ENCODE measurements at places on chromosomes 3 and 15. TPM values are rescaled to one million over a fixed set of nuclear protein-coding genes. Genes with fewer than 3 reads are reported as not detected.

The TGM4 gene
- total RNA-seq: under 0.01 TPM

DNA sequence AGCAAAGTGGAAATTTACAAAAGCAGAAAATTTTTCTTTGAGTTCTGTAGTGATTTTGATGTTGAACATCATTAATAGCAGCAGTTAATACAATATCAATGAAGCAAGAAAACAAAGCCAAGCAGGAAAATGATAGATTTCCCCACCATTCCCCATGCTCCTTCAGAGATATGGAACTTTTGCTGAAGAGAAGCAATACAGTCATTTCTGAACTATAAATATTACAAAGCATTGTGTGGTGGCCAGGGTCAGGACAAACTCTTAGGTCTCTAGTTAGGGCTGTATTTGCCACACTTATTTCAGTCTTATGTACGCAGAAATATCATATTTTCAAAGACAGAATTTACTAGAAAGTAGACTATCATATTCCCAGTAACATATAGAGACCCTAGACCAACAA, 88.8 kb upstream of the P3H2 start:
- DNase-seq: no peak

DNA sequence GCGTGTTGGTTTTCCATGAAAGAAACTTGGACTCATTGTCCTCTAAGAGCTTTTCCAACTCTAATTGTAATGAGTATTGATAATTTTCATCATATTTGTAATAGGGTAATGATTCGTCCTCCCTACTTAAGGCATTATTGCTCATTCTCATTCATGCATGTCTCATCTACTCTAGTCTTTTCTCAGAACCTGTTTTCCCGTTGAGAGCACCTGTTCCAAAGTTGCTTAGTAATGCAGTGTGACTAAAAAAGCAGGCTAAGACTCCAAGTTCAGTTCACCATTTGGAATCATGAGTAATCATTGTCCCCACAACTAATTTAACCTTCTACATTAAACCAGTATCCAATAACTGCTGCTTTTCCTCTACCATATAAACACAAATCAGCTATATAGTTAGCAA, 84.0 kb downstream of the FILIP1L start:
- DNase-seq: no peak

GRCh38 chr15:38941399-38941953, 376.9 kb upstream of the RASGRP1 start:
- no peak for DNase-seq

DNA sequence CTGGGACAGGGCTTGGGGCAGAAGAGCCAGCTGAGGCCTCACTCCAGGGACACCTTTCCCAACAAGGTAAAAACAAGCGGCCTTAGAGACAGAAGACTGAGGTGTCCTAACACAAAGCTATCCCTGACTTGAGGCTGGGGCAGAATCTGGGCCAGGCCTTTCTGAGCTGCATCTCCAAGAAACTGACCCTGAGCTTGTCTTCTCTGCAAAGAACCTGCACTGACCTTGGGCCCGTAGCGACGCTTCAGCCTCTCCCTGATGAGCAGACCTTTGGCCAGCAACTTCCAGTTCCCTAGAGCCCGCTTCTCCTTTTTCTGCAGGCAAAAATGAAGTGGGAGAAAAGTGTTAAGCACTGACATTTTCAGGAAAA, 22.2 kb downstream of the TMEM43 start:
- no peak for DNase-seq

The TMC3 gene
- total RNA-seq: not detected

GRCh38 chr15:73593304-73594074, 39.7 kb downstream of the NPTN start:
- DNase-seq: peak; percentile 52

DNA sequence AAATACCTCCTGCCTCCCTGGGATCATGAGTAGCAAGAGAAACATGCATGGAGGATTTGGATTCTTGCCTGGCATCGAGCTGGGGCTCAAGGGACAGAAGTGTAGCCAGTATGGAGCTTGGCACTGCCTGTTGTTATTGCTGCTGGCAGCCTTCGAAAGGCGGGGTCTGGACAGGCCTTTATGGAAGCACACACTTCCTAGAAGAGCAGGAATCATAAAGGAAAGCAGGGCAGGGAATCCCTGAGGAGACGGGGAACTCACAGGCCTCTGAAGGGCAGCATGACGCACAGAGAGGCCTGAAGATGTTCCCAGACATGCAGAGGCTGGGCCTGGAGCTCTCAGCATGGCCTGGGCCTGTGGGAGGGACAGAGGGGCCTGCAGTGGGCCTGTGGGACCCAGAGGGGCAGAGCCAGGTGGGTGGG, 18.6 kb upstream of the SLC41A3 start:
- DNase-seq: no peak

DNA sequence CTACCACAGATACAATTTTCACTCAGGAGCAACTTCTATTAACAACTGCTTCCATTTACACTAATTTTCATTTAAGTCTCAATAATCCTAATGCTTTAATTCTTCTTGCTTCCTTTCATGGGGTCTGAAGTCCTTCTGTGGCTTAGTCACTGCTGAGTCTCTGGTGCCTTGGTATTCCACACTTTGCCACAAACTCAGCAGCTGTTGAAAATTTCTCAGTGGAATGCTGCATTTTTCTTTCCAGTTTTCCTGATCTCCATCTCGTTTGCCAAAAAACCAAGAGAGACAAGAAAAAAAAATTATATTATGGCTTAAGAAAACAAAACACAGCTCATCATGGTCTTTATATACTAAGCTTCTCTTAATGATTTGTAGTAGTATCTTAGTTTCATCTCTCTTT, 269.2 kb upstream of the AZI2 start:
- DNase-seq: no peak

DNA sequence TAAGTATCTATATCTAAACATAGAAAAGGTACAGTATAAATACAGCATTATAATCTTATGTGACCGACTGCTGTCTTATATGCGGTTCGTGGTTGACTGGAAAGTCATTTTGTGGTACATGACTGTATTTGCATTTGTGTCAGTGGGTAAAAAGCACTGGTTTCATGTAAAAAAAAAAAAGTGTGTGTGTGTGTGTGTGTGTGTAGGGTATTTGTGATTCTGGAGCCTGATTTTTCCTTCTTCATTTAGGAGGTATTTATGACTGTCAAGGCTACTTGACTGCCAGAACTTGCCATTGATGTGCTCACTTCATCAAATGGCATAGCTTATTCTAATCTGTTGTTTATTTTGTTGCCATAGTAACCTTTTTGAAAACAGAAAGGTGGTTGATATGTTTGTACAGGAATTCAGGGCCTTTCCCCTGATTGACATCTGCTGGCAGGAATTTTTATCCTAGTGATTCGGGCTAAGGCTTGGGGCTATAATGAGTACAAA, 63.2 kb downstream of the AKAP13 start:
- DNase-seq: peak; percentile 91

DNA sequence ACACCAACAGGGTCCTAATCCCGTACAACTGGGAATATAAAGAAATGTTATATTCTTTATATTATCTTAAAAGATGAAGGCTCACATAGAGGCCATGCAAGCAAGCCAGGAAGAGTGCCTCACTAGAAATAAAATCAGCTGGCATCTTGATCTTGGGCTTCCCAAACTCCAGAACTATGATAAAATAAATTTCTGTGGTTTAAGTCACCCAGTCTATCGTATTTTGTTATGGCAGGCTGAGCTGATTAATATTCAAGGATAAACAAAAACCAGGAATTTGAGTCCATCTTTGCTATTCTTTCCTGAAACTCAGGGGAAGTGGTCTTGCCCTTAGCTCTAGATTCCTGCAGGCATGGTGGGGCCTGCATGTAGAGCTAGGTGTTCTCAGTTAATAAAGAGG, 42.7 kb downstream of the ATOSA start:
- DNase-seq: no peak
